ENCODE measurements at places on chromosomes 13 and 19.

DNA sequence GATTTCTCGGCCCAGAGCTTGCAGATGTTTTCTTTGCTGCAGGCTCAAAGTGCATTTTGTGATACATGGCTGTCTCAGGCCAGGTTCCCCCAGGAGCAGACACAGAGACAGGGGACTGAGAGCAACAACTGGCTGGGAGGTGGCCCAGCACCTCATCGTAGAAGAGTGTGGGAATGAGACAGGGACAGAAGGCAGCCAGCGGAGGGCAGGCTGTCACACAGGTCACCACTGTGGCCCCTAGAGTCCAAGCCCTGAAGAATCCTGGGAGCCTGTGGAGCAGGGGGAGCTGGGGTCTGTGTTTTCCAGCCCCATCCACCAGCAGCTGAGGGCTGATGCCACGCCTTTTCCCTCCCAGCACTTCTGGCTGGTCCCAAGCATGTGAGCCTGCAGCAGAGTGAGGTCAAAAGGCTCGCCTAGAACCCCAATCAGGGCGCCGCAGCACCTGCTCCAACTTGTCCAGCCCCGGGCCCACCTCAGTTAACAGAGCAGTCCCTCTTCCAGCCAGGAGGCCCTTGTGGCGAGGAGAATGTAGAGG lies 723.8 kb downstream of the UQCRFS1 start:
- DNase-seq = no peak

DNA sequence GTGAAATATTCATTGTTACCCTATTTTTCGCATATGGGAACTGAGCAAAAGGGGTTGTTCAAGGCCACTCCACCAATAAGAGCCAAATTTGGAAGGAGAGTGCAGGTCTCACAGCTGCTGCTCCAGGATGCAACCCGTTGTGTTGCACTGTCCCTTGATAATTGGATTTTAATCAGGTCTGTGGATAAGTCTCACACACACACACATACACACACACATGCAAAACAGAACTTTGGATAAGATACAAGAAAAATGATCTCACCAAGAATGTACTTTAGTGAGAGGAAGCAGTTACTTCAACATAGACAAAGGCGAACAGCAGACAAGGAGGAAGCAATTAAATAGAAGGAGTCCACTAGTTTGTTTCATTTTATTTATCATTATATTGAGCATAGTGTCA lies 127.3 kb upstream of the EDNRB start:
- DNase-seq = no peak

- DNase-seq = no peak
Measured at GRCh38 chr13:113141601-113141970, 16.9 kb upstream of the PROZ start.

DNA sequence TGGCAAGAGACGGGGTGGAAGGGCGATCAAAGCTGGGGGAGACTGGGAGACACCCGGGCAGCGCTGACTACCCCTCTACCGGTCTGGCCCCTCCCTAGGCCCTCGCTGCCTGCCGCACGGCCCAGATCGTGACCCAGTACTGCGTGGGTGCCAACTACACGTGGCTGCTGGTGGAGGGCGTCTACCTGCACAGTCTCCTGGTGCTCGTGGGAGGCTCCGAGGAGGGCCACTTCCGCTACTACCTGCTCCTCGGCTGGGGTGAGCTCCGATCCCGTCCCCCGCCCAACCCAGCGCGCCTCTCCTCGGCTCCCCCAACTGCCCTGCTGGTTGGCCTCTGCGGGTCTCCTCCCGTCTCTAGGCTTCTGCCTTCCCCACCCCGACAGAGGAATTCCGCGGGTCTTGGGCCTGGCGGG lies 8.8 kb downstream of the GIPR start:
- no peak for DNase-seq

GRCh38 chr13:40152145-40152544 lies 496.7 kb downstream of the COG6 start:
- DNase-seq = no peak

DNA sequence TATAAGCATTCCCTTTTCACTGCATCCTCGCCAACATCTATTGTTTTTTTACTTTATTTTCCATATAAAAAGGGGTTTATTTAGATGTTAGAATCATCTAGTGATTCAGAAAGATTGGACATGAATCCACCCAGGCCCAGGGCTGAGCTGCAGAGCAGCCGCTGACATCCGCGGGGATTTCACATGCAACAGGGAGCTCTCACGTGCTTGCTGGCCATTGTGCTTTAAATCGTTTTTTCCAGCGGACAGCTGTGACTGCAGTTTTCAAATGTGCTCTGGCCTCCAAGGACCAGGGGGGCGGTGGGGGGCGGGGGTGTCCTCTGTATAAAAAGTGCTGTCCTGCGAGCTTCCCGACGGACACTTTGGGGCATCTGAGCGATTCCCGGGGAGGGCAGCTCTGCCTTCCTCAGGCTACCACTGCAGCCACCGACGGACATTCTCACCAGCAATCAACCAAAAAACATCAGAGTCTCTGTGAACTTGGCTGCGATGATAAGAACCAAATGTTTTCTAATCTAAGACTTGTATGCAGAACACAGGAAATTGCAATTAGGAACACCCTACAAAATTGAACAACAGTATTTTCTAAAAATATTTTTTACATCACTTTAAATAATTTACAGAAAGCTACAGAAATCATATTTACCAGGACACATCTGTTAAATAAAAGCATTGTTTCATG lies 12.6 kb downstream of the RB1 start:
- no peak for DNase-seq

- no peak for DNase-seq
Measured at GRCh38 chr13:51212758-51213157, 9.4 kb upstream of the FAM124A start.

DNA sequence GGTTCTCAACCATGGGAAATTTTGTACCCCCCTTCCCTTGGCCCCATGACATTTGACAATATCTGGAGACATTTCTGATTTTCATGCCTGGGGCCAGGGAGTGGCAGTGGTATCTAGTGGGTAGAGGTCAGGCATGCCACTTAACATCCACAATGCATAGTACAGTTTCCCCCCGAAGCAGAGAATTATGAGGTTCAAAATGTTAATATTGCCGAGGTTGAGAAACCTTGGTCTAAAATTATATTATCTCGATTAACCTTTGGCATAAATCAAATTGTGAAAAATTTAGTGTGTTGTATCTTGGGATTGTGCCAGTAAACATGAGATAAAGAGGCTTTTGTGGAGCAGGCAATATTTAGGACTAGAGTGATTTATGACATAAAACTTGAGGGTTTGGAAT lies 147.9 kb downstream of the LMO7 start:
- no peak for DNase-seq

DNA sequence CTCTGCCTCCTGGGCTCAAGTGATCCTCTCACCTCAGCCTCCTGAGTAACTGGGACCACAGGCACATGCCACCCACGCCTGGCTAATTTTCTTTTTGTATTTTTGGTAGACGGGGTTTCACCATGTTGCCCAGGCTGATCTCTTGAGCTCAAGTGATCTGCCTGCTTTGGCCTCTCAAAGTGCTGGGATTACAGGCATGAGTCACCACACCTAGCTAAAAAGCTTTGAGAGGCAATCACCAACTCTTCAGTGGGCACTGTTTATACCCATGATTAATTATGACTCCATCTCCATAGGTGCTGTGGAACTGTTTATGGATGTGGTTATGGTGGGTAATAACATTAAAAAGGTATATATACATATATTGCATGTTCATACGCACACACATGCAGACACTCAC lies 7.5 kb upstream of the RBM26 start:
- DNase-seq = no peak

DNA sequence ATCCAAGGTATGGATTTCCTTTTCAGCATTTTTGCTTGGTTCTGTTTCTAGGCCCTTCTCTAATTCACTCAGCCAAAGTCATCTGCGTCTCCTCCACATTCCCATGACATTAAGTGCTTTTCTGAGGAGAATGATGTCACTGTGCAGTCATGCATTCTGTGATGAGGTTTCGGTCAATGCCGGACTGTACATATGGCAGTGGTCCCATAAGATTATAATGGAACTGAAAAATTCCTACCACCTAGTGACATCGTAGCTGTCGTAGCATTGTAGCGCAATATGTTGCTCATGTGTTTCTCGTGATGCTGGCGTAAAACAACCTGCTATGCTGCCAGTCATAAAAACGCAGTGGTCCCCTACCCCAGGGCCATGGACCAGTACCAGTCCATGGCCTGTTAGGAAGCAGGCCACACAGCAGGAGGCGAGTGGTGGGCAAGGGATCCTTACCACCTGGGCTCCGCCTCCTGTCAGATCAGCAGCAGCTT lies 63.4 kb upstream of the TNFRSF19 start:
- DNase-seq = no peak

- no peak for DNase-seq
Measured at GRCh38 chr13:26881154-26881553, 120.6 kb upstream of the GPR12 start.

GRCh38 chr13:40207001-40207478 lies 459.4 kb downstream of the FOXO1 start:
- no peak for DNase-seq

DNA sequence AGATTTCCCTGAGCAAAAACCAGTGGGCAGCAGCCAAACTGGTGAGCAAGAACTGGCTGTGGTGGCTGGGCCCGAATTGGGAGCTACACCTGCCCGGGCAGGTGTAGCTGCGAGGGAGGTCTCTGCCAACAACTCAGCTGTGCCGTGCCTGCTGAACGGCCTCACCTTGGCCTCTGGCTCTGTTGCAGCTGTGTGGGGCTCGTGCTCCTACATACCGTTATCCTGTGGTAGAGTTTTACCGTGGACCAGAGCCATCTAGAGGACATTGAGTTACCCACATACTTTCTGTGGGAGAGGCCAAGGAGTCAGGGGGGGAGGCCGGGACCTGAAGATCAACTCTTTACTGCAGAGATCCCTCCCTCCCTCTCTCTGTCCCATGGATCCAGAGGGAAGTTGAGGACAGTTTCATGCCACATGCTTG lies 113.2 kb downstream of the TM9SF2 start:
- no peak for DNase-seq

DNA sequence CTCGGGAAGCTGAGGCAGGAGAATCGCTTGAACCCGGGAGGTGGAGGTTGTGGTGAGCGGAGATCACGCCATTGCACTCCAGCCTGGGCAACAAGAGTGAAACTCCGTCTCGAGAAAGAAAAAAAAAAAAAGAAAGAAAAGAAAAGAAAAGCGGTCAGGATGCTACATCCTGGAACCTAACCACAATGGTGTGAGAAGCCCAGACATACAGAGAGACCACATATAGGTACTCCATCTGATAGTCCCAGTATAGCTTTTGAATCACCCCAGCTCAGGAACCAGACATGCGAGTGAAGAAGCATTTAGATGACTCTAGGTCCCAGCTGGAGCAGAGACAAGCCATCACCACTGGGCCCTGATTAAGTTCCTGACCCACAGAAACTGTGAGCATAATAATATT lies 3.2 kb downstream of the IFNL1 start:
- no peak for DNase-seq

GRCh38 chr19:11659612-11660011 lies 62.3 kb downstream of the ZNF627 start:
- DNase-seq = no peak

DNA sequence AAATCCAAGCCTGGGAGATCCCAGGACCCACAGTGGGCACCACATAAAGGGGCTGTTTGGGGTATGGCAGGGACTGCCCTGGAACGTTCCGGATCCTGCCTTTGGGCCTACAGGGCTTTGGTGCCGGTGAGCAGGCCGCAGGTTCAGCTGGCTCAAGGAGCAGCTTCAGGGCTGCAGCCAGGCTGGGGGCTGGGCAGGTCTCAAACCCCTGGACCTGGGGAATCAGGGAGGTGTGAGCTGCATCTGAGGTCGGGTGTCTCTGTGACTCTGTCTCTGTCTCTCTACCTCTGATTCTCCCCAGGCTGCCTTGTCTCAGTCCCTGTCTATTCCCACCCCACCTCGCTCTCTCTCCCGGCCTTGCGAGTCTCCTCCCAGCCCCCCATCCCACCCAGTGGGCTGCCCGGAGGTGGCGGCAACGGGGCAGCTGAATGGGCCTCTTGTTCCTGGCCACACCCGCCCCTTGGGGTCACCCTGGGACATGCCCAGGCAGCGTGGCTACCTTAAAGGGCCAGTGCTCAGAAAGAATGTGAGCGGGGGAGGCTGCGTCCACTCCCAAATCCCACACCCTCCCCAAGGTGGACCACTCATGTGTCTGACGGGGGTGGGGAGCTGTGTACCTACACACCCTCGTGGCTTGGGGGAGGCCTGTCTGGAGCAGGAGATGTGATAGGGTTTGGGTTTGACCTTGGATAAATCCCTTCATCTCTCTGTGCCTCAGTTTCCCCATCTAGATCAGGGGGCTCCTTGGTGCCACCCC lies 31.1 kb downstream of the NFIC start:
- DNase-seq = no peak

DNA sequence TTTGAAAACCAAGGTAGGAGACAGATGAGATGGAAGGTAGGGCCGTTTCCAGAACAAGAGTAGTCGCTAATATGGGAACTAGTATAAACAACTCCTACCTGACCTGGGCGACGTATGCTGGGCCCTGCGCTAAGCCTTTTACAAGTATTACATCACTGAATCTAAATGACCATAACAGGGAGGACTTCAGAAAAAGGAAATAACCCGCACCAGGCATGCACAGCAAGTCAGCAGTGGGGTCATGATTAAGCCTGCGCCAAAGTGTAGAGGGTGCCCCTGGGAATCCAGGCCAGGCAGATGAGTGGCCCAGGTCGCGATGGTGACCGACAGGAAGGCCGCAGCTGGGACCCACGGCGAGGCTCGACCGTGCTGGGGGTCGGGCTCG lies 613 bp downstream of the ATP13A1 start:
- no peak for DNase-seq

- no peak for DNase-seq
Measured at GRCh38 chr13:33636243-33636642, 181.7 kb upstream of the RFC3 start.

GRCh38 chr13:36850790-36851438 lies 31.9 kb downstream of the RFXAP start:
- no peak for DNase-seq

DNA sequence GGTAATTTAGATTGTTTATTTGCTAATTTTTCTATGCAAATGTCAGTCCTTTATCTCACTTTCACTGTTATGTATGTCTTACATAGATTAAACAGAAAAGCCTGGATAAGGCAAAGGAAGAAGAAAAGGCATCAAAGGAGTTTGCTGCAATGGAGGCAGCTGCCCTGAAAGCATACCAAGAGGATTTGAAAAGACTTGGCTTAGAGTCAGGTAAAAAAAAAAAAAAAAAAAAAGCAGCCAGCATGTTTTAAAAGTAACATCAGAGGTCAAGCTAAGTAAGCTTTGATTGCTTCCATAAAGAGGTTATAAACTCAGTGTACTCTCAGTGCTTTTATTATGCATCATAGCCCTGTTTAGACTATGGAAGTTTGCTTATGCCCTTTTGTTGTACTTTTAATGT lies 3.8 kb downstream of the WBP4 start:
- DNase-seq = no peak
